Spleen (tissue), 13 donors: ENCODE measurements at places on chromosomes 5 and 9.

DNA sequence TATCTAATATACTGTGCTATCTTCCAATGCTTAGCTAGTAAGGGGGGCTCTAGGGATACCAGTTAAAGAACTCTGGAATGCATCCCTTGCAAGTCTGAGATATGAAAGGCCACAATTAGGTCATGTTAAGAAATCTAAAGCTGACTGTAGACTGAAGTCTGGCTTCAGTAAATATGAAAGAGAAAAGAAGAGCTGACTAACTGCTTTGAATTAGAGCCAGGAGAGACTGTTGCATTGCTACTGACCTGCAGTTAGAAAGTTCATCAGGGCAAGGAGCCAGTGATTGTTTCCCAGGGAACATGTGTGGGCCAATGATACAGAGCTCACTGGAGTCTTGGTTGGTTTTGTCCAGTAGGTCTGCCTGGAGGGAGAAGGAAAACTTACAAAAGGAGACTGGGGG lies 472.1 kb upstream of the TNC start:
- no peak for DNase-seq

DNA sequence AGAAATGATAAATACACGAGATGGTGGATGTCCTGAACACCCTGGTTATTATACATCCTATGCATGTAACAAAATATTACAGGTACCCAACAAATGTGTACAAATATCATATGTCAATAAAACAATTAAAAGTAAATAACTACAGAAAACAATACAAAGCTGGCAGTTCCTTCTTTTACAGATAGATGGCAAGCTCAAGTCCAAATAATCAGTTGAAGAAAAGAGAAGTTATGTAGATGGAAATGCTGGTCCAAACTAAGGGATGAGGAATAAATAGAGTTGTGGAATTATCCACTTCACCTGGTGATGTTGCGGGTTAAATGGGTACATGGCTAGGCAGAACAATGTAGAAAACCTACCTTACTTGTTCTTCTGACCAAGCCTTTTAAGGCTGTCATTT lies 79.4 kb downstream of the PALM2AKAP2 start:
- no peak for DNase-seq

DNA sequence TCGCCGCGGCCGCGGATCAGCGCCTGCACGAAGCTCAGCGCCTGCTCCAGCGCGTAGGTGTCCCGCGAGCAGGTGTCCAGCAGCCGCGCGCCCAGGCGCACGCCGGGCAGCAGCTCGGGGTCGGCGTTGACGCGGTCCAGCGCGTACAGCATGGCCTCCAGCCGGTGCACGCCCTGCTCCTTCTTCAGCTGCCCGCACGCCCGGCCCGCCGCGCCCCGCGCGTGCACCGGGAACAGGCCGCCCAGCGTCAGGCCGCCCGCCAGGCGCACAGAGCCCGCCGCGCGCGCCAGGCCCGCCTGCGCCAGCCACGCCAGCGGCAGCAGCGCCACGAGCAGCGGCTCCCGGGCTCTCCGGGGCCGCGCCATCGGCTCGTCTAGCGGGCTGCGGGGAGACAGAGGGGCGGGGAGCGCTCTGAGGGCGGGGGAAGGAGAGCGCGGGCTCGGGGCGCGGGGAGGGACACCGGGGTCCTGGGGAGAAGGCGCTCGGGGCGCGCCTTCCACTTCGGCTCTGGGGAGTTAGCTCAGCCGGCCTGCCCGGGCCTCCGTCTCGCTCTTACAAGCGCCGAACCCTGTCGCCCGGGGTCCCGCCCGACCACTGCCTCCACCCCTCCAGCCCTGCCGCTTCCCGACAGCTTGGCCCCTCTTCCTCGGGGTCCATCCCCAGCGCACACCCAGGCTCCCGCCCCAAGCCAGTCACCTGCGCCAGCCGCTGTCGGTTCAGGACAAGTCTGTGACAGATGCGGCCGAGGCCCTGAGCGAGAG lies at the start of gene GRM6:
GRM6 (minus strand) TSS at position 741 of the 761 bp plus-strand sequence; CDS start at position 365, 376 bp downstream.
- DNase-seq = no peak

DNA sequence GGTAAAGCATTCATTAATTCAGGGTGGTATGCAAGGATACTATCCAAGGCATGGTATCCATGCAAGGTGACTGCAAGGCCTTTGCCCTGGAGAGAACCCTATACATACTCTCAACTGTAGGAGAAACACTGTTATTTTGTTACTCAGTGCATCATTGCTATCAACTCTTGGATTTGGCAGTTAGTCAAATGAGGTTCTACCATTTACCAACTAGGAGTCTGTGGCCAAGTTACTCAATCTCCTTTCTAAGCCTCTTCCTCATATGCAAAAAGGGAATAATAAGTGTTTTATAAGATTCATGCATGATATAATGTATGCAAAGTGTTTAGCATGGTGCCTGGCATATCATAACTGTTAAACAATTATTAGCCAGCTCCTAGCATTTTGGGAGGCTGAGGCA lies 4.0 kb downstream of the PCDHGC3 start:
- no peak for DNase-seq

GRCh38 chr9:109717342-109717741 lies 62.7 kb upstream of the PALM2AKAP2 start:
- no peak for DNase-seq

- DNase-seq = no peak
Observed at GRCh38 chr5:53008751-53009150, 19.6 kb downstream of the ITGA2 start.

DNA sequence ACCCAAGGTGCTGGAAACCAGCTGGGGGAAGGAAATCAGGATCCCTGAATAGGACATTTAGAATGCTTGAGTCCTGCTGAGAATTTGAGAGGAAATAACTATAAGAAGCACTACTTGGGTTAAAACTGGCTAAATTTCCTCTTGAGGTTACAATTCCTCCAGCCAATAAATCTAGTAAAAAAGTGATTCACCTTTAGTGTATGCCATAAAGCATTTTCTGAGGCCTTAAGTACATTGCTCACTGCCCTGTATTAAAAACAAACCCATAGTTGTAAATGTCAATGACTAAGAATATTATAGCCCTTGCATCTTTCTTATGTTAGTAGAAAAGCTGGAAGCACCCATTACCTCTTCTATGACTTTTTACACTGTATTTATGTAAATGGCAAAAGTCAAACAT lies 634.7 kb upstream of the ARRDC3 start:
- no peak for DNase-seq

DNA sequence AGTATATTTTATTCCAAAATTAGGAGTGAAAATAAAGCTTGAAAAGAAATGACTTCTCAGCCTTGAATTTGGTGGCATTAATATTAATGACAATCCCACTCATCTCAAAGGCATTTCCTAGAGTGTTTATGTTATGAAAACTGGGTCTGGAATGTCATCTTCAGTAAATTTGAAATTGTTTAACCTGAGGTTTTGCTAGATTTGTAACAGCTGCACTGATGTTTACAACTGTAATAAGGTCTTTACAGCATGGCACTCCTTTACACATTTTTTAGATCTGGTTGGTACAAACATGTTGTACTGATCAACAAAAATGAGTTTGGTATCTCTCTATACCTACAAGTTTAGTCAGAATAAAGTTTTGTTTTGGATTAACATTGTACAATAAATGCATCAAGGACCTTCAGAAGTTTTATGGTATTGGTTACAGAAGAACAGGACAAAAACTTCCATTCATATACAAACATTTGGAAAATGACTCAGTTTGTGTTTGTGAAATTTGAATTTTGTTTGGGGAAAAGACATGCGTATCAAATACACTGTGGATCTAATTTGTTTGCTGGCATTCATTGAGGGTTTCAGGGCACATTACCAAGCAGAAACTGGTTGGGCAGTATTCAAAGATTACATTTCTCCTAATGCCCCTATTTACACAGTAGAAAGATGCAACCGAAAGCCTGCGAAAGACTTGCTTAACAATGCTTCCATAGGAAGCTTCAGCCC lies 11.6 kb downstream of the FANCC start:
- no peak for DNase-seq

DNA sequence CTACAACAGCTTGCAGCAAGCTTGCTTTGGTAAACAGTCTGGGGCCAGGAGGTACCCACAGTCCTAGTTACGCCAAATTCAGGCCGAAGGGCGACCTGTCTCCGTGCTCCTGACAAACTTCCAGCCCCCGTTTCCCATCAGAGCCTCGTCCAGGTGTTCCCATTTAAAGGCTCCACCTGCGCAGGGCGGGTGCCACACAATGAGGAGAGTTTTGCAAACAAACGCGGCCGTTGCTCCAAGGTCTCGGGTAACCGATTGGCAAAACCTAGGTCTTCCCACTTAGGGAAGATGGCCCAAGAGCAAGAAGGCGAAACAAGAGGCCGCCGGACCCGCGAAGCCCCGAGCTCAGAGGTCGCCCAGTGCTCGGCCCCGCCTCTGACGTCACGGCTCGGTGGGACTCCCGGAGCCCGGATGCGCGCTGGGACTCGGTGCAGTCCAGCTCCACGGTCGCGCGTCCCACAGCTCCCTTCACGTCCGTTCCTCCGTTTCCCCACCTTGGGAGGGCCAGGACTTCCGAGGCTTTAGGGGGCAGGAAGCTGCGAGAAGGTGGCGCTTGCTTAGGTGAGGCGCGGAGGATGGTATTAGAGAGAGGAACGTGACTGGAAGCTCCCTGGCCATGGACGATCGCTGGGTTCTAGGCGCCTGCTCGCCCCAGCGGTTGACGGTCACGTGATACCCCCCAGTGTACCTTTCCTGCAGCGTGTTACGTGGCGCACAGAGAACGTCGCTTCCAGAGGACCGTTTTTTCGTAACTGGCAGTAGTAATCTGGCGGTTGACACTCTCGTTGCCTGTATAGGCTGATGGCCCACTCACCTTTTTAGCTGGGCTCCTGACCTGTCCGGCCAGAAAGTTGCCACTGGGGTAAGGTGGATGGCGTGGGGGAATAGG lies 41.8 kb upstream of the KDM4C start:
- DNase-seq = peak; percentile 88

- DNase-seq = peak; percentile 48
Observed at GRCh38 chr5:132765311-132766019, 11.6 kb downstream of the SEPTIN8 start.

DNA sequence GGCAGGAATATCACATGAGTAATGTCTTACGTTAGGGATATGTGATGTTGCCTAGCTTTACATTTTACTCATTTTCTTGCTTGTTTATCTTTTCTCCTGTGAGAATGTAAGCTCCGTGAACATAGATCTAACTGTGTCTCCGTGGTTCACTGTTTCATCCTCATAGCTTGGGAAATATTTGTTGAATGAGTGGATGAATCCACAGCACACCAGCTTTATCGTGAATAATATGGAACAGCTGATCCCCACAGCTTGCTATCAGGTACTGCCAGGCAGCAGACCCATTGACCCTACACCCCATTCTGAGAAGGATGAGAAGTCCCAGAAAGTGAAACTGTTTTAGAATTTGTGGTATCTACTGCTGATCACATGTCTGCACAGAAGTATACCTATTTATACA lies 106.8 kb upstream of the FBN2 start:
- no peak for DNase-seq

DNA sequence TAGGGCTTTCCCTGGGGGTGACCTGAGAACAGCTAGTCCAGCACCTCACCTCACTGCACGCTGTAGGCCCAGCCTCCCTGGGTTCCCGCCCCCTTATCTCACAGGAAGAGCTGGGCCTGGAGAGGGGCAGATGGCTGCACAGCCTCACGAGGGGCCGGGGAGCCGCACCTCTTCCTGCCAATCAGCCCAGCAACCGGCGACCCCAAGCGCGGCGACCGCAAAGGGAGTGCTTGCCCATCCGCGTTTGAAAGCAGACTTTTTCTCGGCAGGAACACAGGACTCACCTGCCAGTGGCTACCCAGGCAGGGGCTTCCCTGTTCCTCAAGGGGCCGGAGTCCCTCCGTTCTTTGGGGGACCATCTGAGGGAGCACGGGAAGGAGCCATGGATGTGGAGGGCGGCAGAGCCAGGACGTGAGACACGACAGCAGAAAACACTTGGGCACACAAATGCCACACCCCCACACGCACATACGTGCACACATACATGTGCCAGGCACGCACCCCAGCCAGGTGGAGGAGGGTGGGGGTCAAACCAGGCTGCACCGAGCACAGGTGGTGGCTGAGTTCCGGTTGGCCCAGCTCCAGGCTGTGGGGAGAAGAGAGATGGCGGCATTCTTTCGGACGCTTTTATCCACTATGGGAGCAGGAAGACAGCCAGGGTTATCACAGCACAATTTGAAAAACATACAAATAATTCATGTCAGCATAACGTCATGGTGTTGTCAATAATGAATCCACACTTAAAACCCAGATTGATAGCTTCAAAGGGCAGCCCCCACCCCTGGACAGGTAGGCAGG lies 11.3 kb downstream of the TMEM250 start:
- DNase-seq = peak; percentile 92

DNA sequence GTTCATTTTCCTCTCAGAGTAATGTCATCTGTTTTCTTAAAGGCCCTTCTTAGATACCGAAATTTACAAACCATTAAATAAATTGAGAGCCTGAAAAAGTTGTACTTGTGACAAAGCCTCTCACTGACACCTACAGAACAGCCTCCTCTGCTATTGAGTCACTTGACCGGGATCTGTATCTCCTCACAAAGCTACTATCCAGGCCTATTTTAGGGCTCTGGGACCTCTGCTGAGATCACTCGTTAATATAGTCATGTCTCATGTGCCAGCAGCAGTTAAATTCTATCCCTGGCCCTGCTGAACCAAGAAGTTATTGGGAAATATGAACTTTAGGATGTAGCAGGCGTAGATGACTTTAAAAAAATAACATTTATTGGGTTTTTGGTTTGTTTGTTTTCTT lies 31.1 kb downstream of the FBXO38 start:
- DNase-seq = no peak

- no peak for DNase-seq
Observed at GRCh38 chr9:2216591-2216990, 201.4 kb downstream of the SMARCA2 start.

DNA sequence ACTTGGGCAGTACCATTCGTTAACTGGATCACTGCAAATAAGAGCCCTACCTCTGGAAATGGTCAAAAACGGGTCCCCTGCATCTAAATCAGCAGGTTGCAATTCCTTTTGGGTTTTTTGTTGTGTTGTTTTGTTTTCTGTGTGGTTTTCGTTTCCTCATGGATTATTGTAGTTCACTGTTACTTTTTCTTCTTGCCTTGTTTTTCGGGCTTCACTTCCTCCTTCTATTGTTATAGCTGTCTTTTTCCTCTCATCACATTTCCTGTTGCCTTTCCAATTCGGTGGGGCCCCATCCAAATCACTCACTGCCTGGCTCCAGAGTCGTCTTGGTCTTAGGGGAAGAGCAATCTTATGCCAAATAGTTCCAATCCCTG lies 8.7 kb upstream of the SSBP2 start:
- DNase-seq = no peak

DNA sequence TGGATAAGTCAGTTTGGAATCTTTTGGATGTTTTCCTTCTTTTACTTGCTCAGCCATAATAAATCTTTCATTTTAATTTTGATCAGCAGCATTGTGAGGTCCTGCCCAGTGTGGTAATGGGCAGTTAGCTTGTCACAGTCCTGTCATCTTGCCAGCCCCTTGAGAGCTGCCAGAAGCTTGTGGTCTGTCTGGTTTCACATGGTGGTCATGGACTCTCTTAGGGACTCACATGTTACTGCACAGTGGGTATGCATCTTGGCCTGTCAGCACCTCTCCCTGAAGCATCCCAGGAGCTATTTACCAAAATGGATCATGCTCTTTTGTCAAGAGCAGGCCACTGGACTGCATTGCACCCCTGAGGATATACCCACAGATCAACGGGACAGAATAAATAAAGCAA lies 60.3 kb downstream of the DAPK1 start:
- DNase-seq = no peak
